Activated T-helper 1 cell treated with anti-CD3 and anti-CD28 coated beads, Interleukin-12 subunit alpha, Interleukin-12 subunit beta, Interleukin-2, Interleukin-4 antibody, amounts not matched to agents 30 ng/mL and 10 ng/mL and 1 ng/mL, durations not matched to agents 14 hours and 24 hours and 36 hours (primary cell): ENCODE measurements at places on chromosomes 12 and 14. TPM values are rescaled to one million over a fixed set of nuclear protein-coding genes. Genes with fewer than 3 reads are reported as not detected.

DNA sequence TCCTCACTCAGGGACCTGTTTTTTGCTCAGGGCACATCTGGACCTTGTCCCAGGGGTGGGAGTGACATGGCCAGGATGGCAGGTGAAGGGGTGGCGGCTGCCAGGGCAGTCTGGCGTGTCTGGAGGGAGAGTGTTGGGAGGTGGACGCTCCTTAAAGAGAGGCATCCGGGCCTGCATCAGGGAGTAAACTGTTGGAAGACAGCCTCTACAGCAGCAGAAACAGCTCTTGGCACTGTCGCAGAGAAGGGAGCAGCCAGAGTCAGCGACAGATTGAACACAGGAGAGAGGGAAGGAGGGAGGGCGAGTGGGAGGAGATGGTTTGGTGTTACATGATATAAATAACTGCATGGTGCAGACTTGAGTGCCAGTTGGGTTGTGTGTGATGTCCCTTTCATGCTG, 52.8 kb downstream of the IGF1 start:
- H3K4me1 ChIP-seq: peaks cover 1% of the 10 kb centered on the region
- DNase-seq: no peak
- peaks cover 12% of the 10 kb centered on the region for H3K27me3 ChIP-seq
- no peak overlapping the region for H3K27ac ChIP-seq
- no peak overlapping the region for H3K4me3 ChIP-seq

KITLG gene
- total RNA-seq: not detected in 2 replicates

- H3K27me3 ChIP-seq: no peaks in the 10 kb centered on the region
- H3K4me3 ChIP-seq: no peak overlapping the region
- H3K27ac ChIP-seq: peak overlapping the region; percentile 30
- peaks cover 9% of the 10 kb centered on the region for H3K36me3 ChIP-seq
Observed at GRCh38 chr14:61104358-61104757, 123.3 kb downstream of the SLC38A6 start.

USP30 gene
- total RNA-seq: 9.0 and 10.5 TPM in 2 replicates

AREL1 gene
- 45.8 and 50.2 TPM in 2 replicates for total RNA-seq

DNA sequence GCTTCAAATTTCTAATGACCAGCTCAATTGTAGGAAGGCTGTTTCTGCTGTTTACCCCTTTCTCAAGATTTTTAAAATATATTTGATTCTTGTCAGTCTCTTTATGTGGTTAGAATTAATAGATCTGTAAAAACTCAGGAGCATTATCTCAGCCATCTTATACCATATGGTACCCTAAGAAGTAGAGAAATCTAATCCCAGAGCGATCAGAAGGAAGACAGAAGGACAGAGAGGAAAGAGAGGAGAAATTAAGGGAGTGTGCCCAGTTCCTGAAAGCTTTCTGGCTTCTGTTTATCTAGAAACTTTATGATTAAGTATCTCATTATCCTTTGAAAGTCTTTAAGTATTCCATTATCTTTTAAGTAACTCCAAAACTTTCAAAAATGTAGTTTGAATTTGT, 152.1 kb upstream of the NAV3 start:
- no peaks in the 10 kb centered on the region for H3K36me3 ChIP-seq
- no peaks in the 10 kb centered on the region for H3K27me3 ChIP-seq
- H3K4me1 ChIP-seq: no peaks in the 10 kb centered on the region
- no peak overlapping the region for H3K4me3 ChIP-seq

GRCh38 chr14:51160871-51161270, 66.0 kb upstream of the TRIM9 start:
- DNase-seq: no peak
- H3K27me3 ChIP-seq: no peaks in the 10 kb centered on the region
- H3K4me1 ChIP-seq: no peaks in the 10 kb centered on the region
- no peaks in the 10 kb centered on the region for H3K36me3 ChIP-seq

DNA sequence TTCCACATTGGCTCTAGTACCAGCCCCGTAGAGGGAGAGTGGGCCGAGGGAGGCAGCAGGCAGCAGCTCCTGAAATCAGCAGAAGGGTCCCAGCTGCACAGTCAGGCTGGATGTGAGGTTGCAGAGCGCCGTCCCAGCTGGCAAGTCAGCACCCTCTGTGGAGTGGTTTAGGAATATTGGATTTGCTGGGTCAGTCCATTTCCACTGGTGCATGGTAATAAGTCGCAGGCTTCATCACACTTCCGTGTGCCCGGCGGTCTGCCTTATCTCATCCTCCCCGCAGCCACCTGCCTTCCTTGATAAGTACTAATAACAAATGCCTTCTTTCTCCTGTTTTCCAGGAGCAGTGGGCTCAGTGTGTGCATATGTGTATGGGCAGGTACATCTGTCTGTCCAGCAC, 112.9 kb downstream of the TSPAN9 start:
- H3K4me3 ChIP-seq: no peak overlapping the region
- H3K4me1 ChIP-seq: no peaks in the 10 kb centered on the region
- no peak for DNase-seq
- H3K27ac ChIP-seq: no peak overlapping the region
- H3K36me3 ChIP-seq: no peaks in the 10 kb centered on the region
- peaks cover 6% of the 10 kb centered on the region for H3K27me3 ChIP-seq

RD3L gene
- total RNA-seq: not detected in 2 replicates

DNA sequence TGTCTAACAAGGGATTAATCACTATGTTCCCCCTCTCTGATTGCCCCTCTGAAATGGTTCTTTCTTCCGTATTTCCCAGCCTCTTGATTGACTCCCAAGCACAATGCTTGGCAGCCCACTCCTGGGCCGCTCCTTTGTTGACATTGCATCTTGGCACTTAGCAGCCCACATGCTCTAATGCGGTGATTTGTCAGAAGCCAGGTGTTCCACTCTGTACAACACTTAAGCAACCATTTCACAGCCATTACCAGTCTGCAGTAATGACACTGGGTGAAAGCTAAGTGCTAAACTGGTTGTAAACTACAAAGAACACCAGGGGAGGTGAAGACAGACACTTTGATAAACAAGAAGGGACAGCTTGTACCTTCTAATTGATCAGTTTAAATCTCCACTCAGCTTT, 353.5 kb downstream of the TMEM132D start:
- H3K36me3 ChIP-seq: no peaks in the 10 kb centered on the region
- no peak overlapping the region for H3K27ac ChIP-seq

EDDM3A gene
- total RNA-seq: not detected in 2 replicates

PAX9 gene
- not detected in 2 replicates for total RNA-seq

CCDC198 gene
- total RNA-seq: not detected in 2 replicates

ASIC1 gene
- 10.2 and 11.2 TPM in 2 replicates for total RNA-seq

DNA sequence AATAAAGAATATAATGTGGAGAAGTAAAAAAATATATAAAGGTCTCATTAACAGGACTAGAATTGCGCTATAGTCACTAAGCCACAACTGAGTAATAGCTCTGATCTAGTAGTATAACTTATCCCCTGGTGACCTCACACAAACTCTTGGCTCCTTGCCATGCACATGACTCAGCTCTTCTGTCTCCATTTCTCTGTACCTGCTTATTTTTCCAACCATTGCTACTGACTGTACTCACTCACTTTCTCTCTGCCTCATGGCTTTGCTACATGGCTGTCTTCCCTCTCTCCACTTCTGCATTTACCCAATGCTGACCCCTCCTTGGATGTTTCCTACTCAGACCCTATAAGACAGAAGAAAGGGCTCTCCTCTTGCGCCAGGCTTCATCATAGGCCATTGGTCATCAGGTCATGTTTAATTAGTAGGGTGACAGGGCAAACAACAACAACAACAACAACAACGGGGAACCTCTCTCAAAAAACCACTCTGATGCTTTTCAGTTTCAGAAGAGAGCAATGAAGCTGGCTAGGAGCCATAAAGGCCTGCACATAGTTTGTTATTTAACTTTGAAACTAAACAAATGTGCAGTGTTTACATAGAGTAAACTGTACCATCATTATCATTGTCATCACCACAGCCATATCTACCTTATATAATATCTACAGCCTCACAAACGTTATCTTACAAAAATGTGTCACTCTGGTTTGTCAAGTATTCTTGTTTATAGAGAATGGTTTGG, 25.6 kb upstream of the KRAS start:
- peaks cover 24% of the 10 kb centered on the region for H3K4me1 ChIP-seq
- DNase-seq: no peak
- H3K27ac ChIP-seq: peak overlapping the region; percentile 2
- peaks cover 2% of the 10 kb centered on the region for H3K27me3 ChIP-seq

CMTM5 gene
- total RNA-seq: not detected in 2 replicates

- DNase-seq: no peak
- no peak overlapping the region for H3K27ac ChIP-seq
- H3K27me3 ChIP-seq: peaks cover 6% of the 10 kb centered on the region
- no peaks in the 10 kb centered on the region for H3K4me1 ChIP-seq
- no peak overlapping the region for H3K4me3 ChIP-seq
Observed at GRCh38 chr14:64612971-64613666, 63.4 kb downstream of the PPP1R36 start.

DNA sequence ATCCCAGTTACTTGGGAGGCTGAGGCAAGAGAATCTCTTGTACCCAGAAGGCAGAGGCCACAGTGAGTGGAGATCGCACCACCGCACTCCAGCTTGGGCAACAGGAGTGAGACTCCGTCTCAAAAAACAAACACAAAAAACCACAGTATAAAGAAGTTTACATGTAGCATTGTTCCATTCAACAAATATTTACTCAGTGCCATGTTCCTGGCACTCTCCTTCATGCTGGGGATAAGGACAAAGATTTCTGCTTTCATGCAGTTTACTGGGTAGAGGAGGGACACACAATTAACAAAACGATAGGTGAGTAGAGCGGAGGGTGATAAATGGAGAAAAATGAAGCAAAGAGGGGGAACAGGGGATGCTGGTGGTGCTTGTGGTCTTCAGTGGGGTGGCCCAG, 68.2 kb upstream of the OVCH1 start:
- no peak overlapping the region for H3K4me3 ChIP-seq
- no peaks in the 10 kb centered on the region for H3K36me3 ChIP-seq
- no peak overlapping the region for H3K27ac ChIP-seq
- no peak for DNase-seq
- H3K27me3 ChIP-seq: peaks cover 11% of the 10 kb centered on the region
- H3K4me1 ChIP-seq: no peaks in the 10 kb centered on the region

GRCh38 chr14:75495399-75495798, 26.9 kb upstream of the BATF start:
- no peak overlapping the region for H3K4me3 ChIP-seq
- H3K27ac ChIP-seq: peak overlapping the region; percentile 10
- H3K27me3 ChIP-seq: no peaks in the 10 kb centered on the region
- peaks cover 71% of the 10 kb centered on the region for H3K4me1 ChIP-seq
- H3K36me3 ChIP-seq: peaks cover 3% of the 10 kb centered on the region

TMPRSS12 gene
- not detected in 2 replicates for total RNA-seq

SCNN1A gene
- 0.05 and 0.32 TPM in 2 replicates for total RNA-seq

AKAP3 gene
- total RNA-seq: 0.65 and 1.1 TPM in 2 replicates

CEP128 gene
- 18.2 and 22.0 TPM in 2 replicates for total RNA-seq

ADGRD1 gene
- 0.18 and 0.59 TPM in 2 replicates for total RNA-seq

VRTN gene
- not detected in 2 replicates for total RNA-seq

PSMB11 gene
- not detected in 2 replicates for total RNA-seq

DNA sequence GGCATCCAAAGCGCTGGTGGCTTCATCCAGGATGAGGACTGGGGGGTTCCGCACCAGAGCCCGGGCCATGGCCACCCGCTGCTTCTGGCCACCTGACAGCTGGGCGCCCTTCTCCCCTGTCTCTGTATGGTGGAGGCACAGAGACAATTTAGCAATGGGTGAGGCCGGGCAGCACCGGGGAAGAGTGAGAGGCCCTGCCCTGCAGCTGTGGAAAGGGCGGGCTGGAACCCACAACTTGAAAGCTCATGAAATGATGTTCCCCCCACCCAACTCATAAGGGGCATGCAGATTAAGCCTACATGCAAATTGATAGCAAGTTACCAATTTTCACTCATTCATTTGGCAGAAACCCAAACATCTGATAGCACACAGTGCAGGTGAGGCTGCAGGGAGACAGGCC, 34.1 kb downstream of the ABCB9 start:
- no peak overlapping the region for H3K4me3 ChIP-seq
- no peaks in the 10 kb centered on the region for H3K4me1 ChIP-seq
- H3K27ac ChIP-seq: no peak overlapping the region
- H3K27me3 ChIP-seq: no peaks in the 10 kb centered on the region
- no peak for DNase-seq
- H3K36me3 ChIP-seq: no peaks in the 10 kb centered on the region

- H3K4me3 ChIP-seq: no peak overlapping the region
- H3K27me3 ChIP-seq: no peaks in the 10 kb centered on the region
- H3K36me3 ChIP-seq: peaks cover 11% of the 10 kb centered on the region
- H3K27ac ChIP-seq: no peak overlapping the region
Observed at GRCh38 chr12:68392376-68392775, 60.2 kb upstream of the MDM1 start.

IAPP gene
- not detected in 2 replicates for total RNA-seq

SLCO1B3 gene
- not detected in 2 replicates for total RNA-seq

GARIN6 gene
- total RNA-seq: not detected in 2 replicates

DNA sequence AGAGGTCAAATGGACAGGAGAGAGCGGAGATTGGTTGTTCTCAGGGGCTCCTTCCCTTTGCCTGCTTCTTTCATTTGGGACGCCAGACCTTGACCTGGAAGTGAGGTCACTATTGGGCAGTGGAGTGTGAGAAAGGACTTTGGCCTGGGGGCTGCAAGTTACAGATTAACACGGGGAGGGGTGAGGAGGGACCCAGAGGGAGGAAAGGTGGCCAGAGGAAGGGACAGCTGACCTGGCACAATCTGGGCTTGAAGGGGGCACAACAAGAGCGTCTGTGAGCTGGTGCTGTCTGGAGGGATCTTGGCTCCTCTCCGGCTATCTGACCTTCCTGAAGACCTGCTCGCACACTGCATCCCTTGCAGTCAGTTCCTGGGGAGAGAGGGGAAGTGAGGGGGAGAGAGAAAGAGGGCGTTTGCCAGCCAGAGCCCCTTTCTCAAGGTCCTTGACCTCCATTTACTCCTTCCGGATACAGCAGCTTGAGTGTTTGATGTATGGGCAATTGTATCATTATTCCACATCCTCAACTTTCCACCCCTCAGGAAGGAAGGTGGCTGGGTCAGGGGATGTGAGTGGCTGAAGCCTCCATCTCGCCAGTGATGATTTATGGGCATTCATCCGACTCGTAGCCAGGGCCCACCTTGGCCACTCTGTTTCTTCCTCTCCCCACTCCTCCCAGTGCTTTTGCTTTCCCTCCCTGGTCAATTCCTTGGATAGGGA, 4.7 kb downstream of the RBP5 start:
- no peaks in the 10 kb centered on the region for H3K27me3 ChIP-seq
- peaks cover 15% of the 10 kb centered on the region for H3K36me3 ChIP-seq
- H3K4me3 ChIP-seq: no peak overlapping the region
- peaks cover 7% of the 10 kb centered on the region for H3K4me1 ChIP-seq

- H3K36me3 ChIP-seq: peaks cover 7% of the 10 kb centered on the region
- H3K4me3 ChIP-seq: peak overlapping the region; percentile 73
- no peak for DNase-seq
- peaks cover 51% of the 10 kb centered on the region for H3K27me3 ChIP-seq
Observed at GRCh38 chr14:35534208-35534872, 376 bp downstream of the INSM2 start.

PMEL gene
- 0.29 TPM in 1 of 2 replicates, not detected in the other for total RNA-seq
